ENCODE measurements at places on chromosomes 16 and 17.

DNA sequence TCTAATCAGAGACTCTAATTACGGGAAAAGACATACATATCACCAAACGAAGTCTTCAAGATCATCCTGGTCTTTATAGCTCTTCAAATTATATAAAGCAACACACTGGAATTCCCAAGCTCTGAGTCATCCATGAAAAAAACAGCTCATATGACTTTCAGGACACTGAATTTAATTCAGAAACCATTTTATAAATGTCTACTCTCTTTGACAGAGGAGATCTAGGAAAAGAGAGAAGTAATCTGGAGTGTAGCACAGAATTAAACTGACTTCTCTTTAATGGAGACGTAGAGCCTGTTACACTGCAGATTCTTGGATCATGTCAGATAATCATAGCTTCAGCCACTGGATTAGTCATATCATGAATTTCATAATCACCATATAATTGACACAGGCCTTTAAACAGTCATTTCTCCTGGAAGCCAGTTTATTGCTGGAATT is 86.8 kb upstream of the WSB1 start:
- no peak for DNase-seq

GRCh38 chr17:13337151-13337550 is 264.6 kb downstream of the HS3ST3A1 start:
- no peak for DNase-seq

GRCh38 chr17:12730931-12731521 is 58.3 kb upstream of the ARHGAP44 start:
- DNase-seq: no peak

GRCh38 chr16:14337303-14338191 is 266.4 kb downstream of the MRTFB start:
- no peak for DNase-seq

DNA sequence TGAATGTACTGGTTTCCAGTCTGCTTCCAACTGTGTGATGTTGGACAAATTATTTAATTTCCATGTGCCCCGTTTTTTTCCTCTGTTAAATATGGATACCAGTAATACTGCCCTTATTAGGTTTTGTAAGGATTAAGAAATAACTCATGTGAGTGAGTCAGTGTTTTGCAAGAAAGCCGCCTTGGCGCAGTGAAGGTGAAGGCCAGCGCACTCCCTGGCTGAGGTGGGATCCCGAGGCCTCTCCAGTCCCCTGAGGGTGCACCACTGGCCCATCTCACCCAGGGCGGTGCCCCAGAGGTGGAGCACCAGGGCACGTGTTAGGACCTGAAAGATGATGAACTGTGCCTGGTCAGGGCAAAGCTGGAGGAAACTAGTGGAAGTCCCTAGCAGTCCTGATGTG is 43.5 kb downstream of the PHKB start:
- no peak for DNase-seq

DNA sequence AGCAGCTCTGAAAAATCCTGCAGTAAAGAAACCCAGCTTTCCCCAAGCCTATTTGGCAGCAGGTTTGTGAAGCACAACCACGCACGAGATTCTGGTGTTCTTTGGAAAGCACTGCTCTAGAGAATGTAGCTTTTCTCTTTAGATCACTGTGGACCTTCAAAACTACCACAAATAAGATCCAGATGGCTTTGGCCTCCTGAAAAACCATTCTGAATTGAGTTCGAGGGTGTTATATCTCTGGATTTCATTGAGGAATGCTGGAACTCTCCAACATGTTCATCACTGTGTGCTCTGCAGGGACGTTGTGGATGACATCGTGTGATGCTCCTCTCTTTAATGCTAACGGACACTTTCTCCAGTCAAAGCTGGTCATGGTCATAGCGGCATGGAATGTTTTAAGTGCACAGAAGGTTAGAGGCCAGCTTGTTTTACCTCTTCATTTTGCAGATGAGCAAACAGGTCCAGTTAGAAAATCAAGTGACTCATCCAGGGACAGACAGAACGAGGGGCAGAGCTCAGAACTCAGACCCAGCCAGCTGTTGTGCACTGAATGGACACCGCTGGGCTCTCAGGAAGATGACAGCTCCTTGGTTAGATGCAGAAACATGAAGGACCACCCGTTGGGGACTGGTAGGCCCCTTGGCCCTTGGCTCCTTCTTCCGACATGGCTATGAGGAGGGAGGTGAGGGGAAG is 37.2 kb downstream of the CCDC42 start:
- DNase-seq: no peak
